ENCODE measurements at places on chromosomes 5 and 9.

DNA sequence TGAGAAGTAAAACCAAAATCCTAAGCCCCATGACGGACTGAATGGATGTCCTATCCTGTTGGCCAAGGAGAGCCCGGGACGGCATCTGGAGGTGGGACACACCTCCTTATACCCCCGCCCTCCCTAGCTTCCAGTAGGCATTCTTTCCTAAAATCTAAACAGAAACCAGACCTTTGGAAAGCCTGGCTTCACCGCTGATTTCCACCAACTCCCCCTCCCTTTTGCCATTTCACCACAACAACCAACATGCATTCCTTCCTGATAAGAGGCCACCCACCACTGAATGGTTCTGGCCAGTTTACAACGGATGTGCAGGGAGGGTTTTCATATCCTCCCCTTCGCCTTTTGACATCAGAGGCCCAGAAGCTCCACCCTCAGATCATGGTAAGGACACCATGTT lies 9.2 kb upstream of the RARS1 start:
- peak; percentile 85 for DNase-seq

- DNase-seq: peak; percentile 59
Measured at GRCh38 chr5:10424124-10424731, 17.5 kb upstream of the ROPN1L start.

DNA sequence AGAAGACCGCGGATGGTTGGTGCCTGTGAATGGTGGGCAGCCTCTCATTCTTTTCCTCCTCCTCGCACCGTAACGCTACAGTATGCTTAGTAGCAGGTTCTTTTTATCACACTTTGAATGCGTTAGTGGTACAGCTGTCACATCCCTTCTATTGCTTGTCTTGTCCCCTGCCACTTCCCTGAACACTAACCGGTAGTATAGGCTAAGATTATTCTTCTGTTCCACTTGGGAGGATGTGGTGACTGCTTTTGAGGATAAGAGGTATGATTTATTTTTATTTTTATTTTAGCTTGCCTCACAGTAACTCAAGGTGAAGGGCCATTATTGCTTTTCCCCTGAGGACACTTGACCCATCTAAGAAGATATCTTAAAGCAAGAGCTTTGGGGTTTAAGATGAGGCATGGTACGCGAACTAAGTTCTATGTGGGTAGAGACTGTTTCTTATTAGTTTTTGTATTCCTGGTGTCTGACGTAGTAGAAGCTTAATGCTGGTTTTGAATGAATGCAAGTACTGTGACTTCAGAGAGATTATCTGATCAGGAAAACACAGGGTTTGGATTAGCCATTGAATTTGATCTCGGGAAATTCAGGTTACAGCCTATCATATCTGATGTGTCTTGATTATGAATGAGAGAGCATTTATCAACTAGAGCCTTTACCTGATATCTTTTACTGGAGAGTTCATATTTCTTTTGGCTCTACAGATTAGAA lies 951 bp downstream of the UNC13B start:
- peak; percentile 10 for DNase-seq

DNA sequence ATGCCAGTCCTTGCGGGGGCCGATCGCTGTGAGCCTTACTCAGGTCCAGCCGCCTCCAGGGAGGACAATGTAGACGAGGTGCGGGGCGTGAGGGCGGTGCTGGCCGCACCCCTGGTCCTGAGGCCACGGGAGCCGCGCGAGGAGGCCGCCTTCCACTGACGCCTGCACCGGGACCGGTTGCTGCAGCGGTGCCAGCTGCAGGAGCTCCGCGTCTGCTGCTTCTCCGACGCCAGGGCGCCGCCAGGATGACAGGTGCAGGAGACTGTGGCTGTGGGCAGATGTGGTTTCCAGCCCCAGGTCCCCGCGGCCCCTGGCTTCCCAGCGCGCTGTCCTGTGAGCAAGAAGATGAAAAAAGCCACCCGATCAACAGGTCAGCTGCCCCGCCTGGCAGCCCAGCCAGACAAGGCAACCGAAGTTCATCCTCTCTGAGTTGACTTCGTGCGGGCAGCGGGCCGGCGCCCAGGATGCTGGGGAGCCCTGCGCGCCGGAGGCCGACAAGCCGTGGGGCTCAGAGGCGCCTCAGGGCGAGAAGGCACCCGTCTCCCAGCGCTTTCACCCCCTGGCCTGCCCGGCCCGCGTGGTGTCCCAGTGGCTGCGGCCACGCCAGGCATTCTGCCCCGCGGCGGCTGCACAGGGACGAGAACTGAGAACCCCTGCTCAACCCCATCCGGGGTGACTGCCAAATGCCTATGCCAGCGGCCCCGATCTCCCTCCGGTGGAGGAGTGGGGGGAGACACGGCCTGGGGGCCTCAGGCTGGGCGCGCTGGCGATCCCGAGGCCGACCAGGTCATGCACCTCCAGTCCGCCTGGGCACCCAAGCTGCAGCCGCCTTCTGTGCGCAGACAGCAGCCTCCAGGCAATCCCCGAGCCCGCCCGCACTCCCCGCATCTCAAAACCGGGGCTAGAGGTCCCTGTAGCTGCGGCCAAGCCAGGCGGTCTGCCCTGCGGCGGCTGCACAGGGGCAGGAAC lies 43.4 kb upstream of the BICD2 start:
- DNase-seq: no peak

GRCh38 chr9:92952906-92953610 lies 5.7 kb downstream of the FGD3 start:
- peak; percentile 21 for DNase-seq
